ENCODE measurements at places on chromosomes 7 and 10.

DNA sequence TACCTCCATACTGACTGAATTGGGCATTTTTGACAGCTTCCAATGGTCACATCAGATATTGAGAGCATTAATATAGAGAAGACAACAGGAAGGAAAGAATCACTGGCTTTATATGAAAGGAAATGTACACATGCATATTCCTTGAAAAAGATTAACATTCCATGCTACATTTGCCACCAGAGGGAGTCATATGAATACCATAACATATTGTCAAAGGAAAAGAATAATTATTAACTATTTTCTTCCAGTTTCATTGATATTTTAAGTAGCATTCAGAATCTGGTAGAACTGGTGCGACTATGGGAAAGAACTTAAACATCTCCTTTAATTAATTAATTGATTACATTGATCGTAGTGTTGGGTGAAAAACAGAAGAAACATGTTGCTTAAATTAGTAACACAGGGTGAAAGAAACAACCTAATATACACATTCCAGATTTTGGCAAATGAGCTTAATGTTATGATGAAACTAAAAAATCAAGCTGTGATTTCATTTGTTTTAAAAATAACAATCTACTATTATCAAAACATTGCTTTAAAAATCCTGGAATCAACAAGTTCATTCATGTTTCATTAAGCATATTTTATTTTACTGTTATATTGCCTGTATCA is 71.5 kb downstream of the GPR85 start:
- no peak for DNase-seq

DNA sequence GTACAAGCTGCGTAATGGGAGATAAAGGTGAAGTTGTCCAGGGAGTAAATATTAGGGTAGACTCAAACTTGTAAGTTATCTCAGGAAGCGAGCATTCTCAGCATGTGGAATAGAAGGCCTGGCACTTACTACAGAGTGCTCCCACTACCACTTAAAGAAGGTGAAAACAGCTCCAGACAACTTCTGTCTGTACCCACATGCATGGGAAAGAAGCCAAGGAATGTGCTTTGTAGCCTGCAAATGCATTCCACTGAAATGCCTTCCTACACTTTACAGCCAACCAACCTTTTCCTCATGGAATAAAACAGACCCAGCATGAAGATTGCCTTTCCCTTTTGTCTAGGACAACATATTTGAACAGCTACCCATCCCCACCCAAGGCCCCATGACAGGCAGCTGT is 45.4 kb upstream of the NPSR1 start:
- DNase-seq = no peak

DNA sequence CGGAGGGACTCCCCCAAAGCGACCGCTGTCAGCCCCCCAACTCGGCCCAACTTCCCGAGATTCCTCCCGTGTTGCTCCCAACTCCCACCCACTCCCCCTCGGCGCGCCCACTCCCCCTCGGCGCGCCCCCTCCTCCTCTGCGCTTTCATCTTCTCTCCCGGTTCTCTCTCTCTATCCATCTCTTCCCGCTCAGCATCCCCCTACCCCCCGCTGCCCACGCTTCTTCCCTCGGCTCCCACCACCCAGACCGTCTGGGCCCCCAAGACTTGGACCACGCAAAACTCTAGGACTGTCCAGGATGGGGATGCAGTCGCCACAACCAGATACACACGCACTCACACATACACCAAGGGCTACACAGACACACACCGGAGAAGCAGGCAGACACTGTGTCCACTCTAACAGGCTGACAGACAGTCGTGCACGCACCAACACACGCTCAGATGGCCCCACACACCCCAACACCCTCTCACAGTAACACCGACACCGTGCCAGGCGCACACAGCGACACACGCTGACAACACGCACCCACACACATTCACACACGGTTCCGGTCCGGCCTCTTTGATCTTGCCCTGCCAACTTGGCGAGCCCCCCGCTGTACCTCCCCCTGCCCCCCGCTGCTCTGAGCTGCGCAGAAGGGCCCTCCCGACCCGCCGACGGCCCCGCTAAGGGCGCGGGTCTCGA is 1.1 kb downstream of the GRID1 start:
- DNase-seq = no peak

- DNase-seq = no peak
Observed at GRCh38 chr10:125911990-125912389, 15.6 kb downstream of the FANK1 start.

DNA sequence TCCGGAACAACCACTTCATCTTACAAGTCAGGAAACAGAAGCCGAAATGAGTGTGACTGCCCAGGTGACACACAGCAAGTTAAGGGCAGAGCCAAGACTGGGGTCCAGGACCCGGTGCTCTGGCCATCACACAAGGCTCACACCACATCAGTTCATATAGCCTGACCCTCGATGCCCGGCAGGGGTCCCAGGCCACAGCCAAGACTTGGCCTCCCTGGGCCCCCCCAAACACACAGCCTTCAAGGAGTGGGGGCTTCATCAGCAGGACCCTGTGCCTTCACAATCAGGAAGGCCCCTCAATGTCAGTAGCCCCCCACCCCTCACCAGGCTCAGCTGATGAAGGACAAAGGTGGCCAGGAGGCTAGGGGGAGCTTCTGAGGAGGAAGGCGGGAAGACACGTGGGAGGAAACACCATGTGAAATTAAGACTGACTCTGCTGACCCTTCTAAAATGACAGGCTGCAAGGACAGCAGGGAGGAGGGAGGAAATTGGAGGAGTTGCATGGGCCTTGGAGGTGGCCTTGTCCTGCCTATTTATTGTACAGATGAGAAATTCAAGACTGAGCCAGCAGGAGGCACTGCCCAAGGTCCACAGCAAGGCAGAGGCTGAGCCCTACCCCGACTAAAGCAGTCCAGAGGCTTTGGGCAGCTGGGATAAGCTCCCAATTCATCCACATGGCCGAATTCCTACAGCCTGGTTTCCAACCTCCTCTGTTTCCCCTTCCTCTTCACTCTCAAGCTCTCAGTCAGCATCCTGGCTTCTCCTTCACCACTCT is 216.1 kb upstream of the ZMIZ1 start:
- no peak for DNase-seq

DNA sequence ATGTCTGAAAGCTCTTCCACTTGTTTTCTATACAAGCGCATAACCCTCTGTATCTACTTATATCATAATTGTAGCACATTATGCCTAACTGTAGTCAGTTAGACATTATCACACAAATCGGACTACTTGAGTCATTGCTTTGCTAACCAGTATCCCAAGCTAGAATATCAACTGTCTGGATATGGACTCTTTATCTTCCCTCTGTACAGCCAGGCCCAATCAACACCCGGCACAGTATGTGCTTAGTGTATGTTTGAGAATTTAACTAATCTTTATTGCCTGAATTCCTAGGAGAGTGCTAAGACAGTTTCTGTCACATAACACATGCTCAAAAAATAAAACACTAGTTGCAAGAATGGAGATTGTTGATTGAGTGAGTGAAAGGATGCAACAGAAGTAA is 211.2 kb downstream of the ARL4A start:
- no peak for DNase-seq

DNA sequence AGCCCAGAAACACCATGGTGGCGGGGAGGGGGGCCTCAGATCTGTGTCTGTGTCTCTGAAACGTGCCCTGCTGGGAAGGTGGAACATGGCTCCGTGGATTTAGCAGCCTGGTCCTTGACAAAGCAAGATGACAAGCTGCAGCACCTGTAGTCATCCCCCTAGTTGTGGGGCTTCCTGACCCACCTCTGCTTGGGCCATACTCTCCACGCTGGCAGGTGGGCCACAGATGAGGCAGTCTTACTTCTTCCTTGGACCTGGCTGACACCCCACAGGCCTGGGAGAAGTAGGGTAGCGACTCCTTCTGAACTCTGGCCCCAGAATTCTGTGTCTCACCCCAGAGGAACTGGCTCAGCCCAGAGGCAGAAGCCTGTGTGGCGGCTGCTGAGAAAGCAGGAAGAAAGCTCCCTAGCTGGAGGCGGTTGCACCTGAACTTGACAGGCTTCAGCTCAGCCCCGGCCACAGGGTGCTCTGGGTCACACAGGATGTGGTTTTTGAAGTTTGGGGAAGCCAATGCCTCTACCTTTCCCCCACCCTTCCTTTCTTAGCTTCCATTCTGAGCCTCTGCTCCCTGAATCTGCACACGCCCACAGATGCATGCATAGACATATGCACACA is 113.9 kb downstream of the ABLIM1 start:
- DNase-seq = peak; percentile 24
